Endodermal cell (in vitro differentiated cells): ENCODE measurements at places on chromosomes 7 and 10. TPM values are rescaled to one million over a fixed set of nuclear protein-coding genes. Genes with fewer than 3 reads are reported as not detected.

Gene ELN
- total RNA-seq, result 1.3 to 1.6 TPM (median 1.4 TPM) in 3 replicates

Gene VAX1
- total RNA-seq, result 3.2 and 4.0 TPM in 2 replicates

Gene PDK4
- 0.56 and 0.73 TPM in 2 replicates for total RNA-seq

Gene DYDC2
- 1.9 to 5.7 TPM (median 5.3 TPM) in 3 replicates for total RNA-seq

Gene ZCWPW1
- total RNA-seq, result 1.6 to 3.1 TPM (median 2.3 TPM) in 3 replicates

Gene CLRN3
- not detected in 2 replicates for total RNA-seq

Gene NEUROG3
- total RNA-seq, result not detected in 2 replicates

Gene BTBD16
- not detected in 3 replicates for total RNA-seq

Gene SEMA3D
- 6.4 to 7.4 TPM (median 6.5 TPM) in 3 replicates for total RNA-seq

Gene EPO
- 0.35 to 0.38 TPM in 2 of 3 replicates, not detected in the other for total RNA-seq

Gene TRIL
- 3.3 TPM in 2 replicates for total RNA-seq

Gene HGF
- 0.14 and 0.20 TPM in 2 replicates for total RNA-seq

Gene CALML5
- total RNA-seq, result not detected in 2 replicates

DNA sequence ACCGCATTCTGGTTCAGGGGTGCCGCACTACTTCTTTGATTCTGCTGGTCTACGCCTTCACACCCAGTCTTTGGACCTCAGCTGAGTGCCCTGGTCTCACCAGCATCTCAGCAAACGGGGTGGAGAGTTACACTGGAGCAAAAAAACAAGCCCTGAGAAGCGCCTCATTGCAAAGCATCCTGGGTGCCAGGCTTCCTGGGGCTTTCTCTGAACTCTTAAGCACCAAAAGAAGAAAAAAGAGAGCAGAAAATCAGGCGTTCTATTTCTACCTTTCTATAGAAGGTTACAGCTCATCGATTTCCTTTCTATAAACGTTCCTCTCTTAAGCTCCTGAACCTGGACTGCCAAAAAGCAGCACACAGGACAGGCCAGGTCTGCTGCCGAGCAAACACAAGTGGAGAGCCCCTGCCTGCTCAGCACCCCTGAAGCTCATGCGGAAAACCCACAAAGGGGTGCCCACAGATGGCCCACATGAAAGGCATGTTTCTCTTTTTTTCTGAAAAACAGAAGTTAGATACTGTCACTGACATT is 217.9 kb downstream of the SFMBT2 start:
- no peaks in the 10 kb centered on the region for H3K4me1 ChIP-seq
- H3K36me3 ChIP-seq, result no peaks in the 10 kb centered on the region
- H3K4me3 ChIP-seq, result no peak overlapping the region

GRCh38 chr10:1406132-1406966 is 331.0 kb downstream of the ADARB2 start:
- no peaks in the 10 kb centered on the region for H3K27me3 ChIP-seq
- no peaks in the 10 kb centered on the region for H3K4me1 ChIP-seq
- H3K4me3 ChIP-seq, result no peak overlapping the region

DNA sequence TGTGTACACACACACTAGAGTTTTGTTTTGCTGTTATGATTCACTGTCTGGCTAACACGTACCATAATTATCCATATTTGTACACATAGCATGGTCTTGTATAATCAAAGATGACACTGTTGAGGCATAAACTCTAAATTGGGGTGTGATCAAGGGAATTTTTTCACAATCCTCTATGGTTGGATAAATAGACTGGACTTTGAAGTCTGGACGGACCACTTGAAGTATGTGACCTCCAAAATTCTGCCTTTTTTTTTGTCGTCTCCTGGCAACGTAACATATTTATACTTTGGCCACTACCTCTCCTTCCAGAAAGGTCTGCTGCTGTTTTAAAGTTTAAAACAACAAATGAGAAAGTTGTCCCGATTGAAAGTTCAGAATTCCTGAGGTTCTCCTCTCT is 193.4 kb downstream of the CACNB2 start:
- no peak overlapping the region for H3K27ac ChIP-seq

DNA sequence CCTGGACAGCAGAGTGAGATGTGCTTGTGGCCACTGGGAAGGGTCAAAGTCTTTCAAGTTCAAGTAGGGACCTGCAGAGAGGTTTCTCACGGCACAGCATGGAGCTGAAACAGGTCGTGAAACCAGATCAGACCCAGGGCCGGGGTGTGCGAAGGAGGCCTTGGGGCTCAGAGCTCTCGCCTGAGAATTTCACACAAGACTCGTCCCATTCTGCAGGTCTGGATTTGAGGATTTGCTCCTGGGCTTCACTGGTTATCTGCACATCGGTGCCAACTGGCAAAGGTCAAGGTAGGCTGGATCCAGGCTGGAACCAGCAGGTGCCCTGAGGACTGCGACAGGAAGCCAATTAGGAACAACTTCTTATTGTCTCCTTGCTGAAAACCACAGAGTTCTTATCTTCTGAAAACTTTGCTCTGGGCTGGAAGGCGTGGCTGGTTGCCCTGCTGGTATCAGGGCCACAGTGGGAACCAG is 24.0 kb upstream of the GTF2I start:
- DNase-seq, result peak; percentile 66
- no peak overlapping the region for H3K27ac ChIP-seq
- no peaks in the 10 kb centered on the region for H3K27me3 ChIP-seq
- no peaks in the 10 kb centered on the region for H3K4me1 ChIP-seq
- H3K36me3 ChIP-seq, result no peaks in the 10 kb centered on the region

DNA sequence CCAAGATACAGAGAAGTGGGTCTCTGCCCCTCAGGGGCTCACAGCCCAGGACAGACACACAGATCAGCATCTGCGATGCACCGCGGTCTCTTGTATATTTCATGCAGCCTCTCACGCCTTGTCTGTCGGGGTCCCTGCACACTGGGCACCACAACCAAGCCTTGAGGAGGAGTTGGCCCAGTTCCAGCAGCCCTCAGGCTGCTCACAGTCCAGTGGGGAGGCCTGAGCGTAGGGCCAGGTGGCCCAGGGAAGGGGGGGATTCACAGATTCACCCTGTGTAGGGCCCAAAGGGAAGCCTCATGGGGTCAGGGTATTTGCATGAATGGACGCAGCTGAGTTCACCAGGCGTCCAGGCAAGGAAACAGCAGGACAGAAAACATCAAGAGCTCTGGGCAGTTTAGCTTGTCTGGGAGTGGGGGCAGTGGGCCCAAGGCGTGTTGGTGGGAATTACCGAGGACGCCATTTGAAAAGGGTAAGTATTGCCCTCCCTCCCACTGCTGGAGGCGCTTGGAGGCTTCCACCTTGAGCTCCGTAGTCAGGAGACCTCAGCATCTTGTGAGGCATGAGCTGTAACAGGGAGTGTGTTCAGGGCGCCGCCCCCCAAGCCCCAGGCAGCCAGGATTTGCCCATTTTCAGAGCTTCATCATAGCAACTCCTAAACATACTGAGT is 129.1 kb upstream of the CHST15 start:
- DNase-seq, result no peak
- no peaks in the 10 kb centered on the region for H3K4me1 ChIP-seq
- H3K27me3 ChIP-seq, result no peaks in the 10 kb centered on the region
- H3K36me3 ChIP-seq, result no peaks in the 10 kb centered on the region
- no peak overlapping the region for H3K4me3 ChIP-seq

- DNase-seq, result peak; percentile 61
- no peaks in the 10 kb centered on the region for H3K36me3 ChIP-seq
- H3K27ac ChIP-seq, result no peak overlapping the region
- H3K4me1 ChIP-seq, result no peaks in the 10 kb centered on the region
- H3K4me3 ChIP-seq, result no peak overlapping the region
Measured at GRCh38 chr7:38169847-38170246, 8.2 kb upstream of the STARD3NL start.

DNA sequence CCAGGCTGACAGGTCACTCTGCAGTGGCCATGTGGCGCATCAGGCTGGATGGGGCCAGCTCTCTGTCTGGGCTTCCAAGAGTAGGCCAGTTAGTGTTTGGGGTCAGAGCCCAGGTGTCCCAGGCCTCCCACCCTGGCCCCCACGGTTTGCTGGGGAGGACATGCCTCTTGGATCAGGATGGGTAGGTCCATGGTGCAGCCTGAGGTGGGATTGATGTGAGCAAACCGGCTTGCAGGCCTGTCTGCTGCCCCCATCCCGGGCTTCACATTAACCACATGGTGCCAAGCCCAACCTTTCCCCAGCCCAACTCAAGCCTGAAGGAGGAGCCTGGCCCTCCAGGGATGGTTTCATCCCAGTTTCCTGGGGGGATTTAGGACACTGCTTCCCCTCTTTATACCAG is 39.2 kb downstream of the LDB3 start:
- no peak overlapping the region for H3K4me3 ChIP-seq
- peak; percentile 63 for DNase-seq
- no peak overlapping the region for H3K27ac ChIP-seq
- H3K4me1 ChIP-seq, result no peaks in the 10 kb centered on the region
- H3K27me3 ChIP-seq, result no peaks in the 10 kb centered on the region
- H3K36me3 ChIP-seq, result no peaks in the 10 kb centered on the region

DNA sequence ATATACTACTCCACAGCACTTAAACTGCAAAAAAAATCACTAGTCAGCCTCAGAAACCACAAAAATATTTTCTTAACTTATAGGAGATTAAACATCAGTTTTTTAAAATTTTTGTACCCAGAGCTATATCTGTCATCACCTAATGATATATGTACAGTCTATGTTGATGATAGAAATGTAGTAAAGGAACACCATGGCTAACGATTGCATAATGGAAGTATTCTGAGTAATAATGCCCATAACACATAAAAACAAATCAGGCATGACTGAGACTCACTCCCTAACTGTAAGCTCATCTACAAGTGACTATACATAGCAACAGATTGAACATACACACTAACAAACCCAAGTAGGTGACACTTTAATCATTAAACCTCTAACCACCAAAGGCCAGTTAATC is 51.3 kb downstream of the TSPAN12 start:
- H3K4me3 ChIP-seq, result no peak overlapping the region
- no peak for DNase-seq
- H3K36me3 ChIP-seq, result peaks cover 66% of the 10 kb centered on the region
- H3K27me3 ChIP-seq, result no peaks in the 10 kb centered on the region

DNA sequence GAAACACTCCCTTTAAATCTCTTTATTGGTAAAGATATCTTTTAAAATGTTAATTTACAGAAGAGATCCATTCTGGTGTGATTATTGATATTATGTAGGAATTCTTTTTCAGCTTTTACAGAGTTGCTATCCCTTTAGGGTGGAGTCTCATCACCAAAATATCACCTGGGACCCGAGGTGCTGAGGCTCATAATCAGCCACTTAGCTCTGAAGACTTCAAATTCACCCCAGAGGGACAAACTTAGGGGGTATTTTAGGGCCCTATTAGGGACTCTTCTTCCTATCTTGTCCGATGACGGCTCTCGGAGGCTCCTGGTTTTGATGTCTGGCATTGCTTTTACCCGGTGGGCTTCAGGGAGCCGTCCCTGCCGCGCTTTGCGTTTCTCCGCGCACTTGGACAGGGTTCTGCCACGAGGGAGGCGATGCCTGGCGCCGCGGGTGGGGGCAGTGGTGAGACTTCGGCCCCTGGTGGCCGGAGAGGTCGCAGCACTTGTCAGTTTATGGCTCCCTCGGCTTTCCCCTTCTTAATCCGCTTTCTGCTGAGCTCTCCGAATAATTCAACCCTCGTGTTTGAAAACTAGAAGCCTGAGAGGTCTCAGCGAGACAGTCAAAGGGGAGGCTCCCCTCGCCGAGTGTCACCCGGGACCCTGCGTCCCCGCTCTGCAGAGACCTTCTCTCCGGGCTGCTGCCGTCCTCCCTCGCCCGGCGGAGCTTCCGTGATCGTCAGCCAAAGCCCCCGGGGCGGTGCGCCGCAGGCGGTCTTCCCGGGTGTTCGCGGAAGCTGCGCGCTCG is 27.8 kb downstream of the RBM20 start:
- H3K27me3 ChIP-seq, result peaks cover 18% of the 10 kb centered on the region
- H3K36me3 ChIP-seq, result no peaks in the 10 kb centered on the region
- H3K4me3 ChIP-seq, result peak overlapping the region; percentile 82
- no peak overlapping the region for H3K27ac ChIP-seq
- DNase-seq, result peak; percentile 92

GRCh38 chr10:48802611-48803071 is 118.0 kb downstream of the WDFY4 start:
- H3K27me3 ChIP-seq, result no peaks in the 10 kb centered on the region
- H3K27ac ChIP-seq, result no peak overlapping the region
- H3K36me3 ChIP-seq, result no peaks in the 10 kb centered on the region
- no peaks in the 10 kb centered on the region for H3K4me1 ChIP-seq
- no peak for DNase-seq
- H3K4me3 ChIP-seq, result no peak overlapping the region

- peaks cover 4% of the 10 kb centered on the region for H3K4me1 ChIP-seq
- no peak overlapping the region for H3K4me3 ChIP-seq
- no peaks in the 10 kb centered on the region for H3K27me3 ChIP-seq
- peak overlapping the region; percentile 24 for H3K27ac ChIP-seq
Measured at GRCh38 chr7:96246919-96247318, 75.0 kb downstream of the SLC25A13 start.

DNA sequence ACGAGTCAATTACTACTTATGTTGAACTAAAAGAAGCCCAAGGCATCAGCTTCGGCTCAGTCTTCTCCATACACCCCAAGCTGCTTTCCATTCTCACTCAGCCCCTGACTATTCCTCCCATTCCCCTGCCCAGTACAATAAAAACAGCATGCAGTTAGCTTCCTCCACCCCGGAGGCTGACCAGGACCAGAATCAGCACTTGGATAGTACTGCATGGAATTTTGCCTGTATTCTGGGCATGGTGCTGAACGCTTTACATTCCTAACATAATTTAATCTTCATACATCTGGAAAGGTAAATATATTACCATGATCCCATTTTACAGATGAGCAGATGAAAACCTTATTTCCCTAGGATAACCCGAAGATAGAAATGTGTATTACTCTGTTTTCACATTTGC is 7.5 kb upstream of the PODXL start:
- no peak for DNase-seq
- H3K36me3 ChIP-seq, result no peaks in the 10 kb centered on the region
- H3K27me3 ChIP-seq, result no peaks in the 10 kb centered on the region
- H3K27ac ChIP-seq, result no peak overlapping the region
- H3K4me1 ChIP-seq, result no peaks in the 10 kb centered on the region
- no peak overlapping the region for H3K4me3 ChIP-seq

- peaks cover 31% of the 10 kb centered on the region for H3K36me3 ChIP-seq
- no peak for DNase-seq
- H3K4me1 ChIP-seq, result no peaks in the 10 kb centered on the region
- no peak overlapping the region for H3K4me3 ChIP-seq
- no peak overlapping the region for H3K27ac ChIP-seq
- no peaks in the 10 kb centered on the region for H3K27me3 ChIP-seq
Measured at GRCh38 chr7:74387606-74388005, 66.1 kb upstream of the GTF2IRD1 start.
